ENCODE measurements at places on chromosomes 5 and 9. TPM values are rescaled to one million over a fixed set of nuclear protein-coding genes. Genes with fewer than 3 reads are reported as not detected.

The SLC1A3 gene
- 10.0 TPM for total RNA-seq

The PCDH1 gene
- 0.73 TPM for total RNA-seq

The TPPP gene
- 3.4 TPM for total RNA-seq

The PCDHB3 gene
- total RNA-seq: not detected

The CDH10 gene
- not detected for total RNA-seq

The SPATA31E1 gene
- total RNA-seq: not detected

All from melanocyte of skin (primary cell).